Activated CD8-positive, alpha-beta T cell treated with anti-CD3 and anti-CD28 coated beads, Interleukin-2, amount 10 ng/mL, durations not matched to agents 7 days and 5 days (primary cell): ENCODE measurements at places on chromosomes 4 and X. TPM values are rescaled to one million over a fixed set of nuclear protein-coding genes. Genes with fewer than 3 reads are reported as not detected.
A peak's percentile ranks its signal among the peaks of the same experiment; 100 is the strongest.

DNA sequence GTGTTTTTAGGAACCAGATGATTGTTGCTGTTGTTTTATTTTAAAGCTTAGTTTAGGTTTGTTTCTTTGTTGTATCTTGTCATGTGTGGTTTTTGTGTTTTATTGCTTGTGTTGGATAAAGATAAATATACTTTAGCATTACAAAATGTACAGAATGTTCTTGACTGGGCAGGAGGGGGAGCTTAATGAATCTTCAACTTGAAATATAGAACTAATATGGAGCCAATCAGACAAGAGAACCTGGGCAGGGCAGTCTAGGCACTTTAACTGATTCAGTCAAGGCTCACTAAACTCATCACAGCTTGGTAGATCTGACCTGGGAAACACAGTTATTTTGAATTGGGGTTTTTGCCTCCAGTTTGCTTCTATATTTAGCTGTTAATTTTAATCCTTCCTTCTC, 304.2 kb downstream of the ARHGAP24 start:
- no peaks in the 10 kb centered on the region for H3K27me3 ChIP-seq
- DNase-seq = no peak
- H3K4me1 ChIP-seq = no peaks in the 10 kb centered on the region
- H3K4me3 ChIP-seq = no peak overlapping the region
- no peak overlapping the region for H3K27ac ChIP-seq

GRCh38 chr4:143054971-143055370, 129.7 kb upstream of the USP38 start:
- DNase-seq = no peak
- no peaks in the 10 kb centered on the region for H3K27me3 ChIP-seq
- H3K27ac ChIP-seq = no peak overlapping the region
- H3K4me3 ChIP-seq = no peak overlapping the region

Gene SPANXN3
- not detected for total RNA-seq

DNA sequence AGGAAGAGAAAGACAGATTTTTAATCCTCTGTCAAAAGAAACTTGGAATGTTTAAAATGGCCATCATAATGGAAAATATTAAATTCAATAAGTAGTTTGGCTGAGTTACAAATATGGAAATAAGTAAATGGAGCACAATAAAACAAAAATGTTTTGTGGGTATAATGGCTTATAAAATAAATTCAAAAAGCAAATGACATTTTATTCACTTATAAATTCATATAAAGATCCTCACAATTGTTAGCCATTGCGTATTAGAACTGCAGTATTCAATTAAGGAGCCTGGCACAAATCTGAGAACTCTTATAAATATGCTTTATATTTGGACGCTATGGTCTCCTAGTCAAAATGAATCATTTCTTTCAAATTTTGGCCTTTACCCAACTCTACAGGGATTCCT, 339.0 kb upstream of the PABPC4L start:
- no peaks in the 10 kb centered on the region for H3K36me3 ChIP-seq
- no peak for DNase-seq
- no peaks in the 10 kb centered on the region for H3K4me1 ChIP-seq
- no peak overlapping the region for H3K27ac ChIP-seq

DNA sequence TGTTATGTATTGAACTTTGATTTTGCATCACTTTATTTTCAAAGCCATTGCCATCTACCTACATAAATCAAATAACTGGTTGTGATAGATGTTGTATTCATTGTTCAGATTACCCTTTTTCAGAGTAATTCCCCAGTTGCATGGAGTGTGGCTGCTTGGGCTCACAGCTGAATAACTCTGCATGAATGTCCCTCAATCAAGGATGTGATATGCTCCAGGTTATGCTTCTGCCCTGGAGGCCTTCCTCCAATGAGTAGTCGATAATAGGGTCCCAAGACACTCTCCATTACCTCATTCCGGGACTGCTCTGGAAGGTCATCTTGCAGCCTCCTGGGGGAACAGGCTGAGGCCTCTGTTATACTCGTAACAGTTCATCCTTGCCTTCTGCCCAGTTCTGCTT, 251.8 kb downstream of the ADGRL3 start:
- no peak overlapping the region for H3K27ac ChIP-seq
- H3K4me3 ChIP-seq = no peak overlapping the region
- no peaks in the 10 kb centered on the region for H3K4me1 ChIP-seq
- no peak for DNase-seq
- H3K36me3 ChIP-seq = no peaks in the 10 kb centered on the region

Gene SSX2B
- total RNA-seq = not detected

DNA sequence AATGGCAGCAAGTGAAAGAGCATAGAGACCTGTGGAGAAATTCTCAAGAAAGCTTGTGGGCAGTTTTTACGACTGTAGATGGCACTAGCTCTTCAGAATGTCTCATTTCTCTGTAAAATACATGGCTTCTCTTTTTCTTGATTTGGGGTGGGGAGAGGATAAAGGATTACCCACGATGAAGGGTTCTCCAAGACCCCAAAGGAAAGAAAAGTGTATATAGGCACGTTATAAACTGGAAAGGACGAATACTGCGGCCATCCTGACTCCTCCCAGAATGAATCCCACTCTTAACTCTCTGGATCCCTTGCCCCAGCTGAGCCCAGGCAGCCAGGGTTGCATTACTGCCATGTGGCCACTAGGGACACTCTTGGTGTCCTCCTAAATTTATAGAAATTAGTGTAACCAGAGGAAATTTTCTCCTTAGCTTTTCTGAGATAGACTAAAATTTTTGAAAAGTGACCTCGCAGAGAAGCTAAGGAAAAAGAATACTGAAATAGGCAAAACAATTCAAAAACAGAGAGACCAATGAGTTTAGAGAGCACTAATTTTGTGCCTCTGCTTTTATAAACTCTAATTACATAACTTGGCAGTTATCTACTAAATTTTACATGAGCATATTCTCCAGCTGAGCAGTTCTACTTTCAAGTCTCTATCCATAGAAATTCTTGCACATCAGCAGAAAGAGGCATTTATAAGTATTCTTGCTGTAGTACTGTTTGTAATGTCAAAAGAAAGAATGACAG, 37.8 kb upstream of the PCDH19 start:
- H3K27me3 ChIP-seq = no peaks in the 10 kb centered on the region
- H3K36me3 ChIP-seq = no peaks in the 10 kb centered on the region
- H3K27ac ChIP-seq = no peak overlapping the region

Gene FHDC1
- 0.24 TPM for total RNA-seq

GRCh38 chrX:7146020-7146702, 1.4 kb upstream of the STS start:
- no peak for DNase-seq
- peaks cover 7% of the 10 kb centered on the region for H3K36me3 ChIP-seq
- H3K27me3 ChIP-seq = no peaks in the 10 kb centered on the region
- H3K4me1 ChIP-seq = peaks cover 24% of the 10 kb centered on the region

- H3K36me3 ChIP-seq = peaks cover 2% of the 10 kb centered on the region
- no peak for DNase-seq
- H3K4me1 ChIP-seq = peaks cover 39% of the 10 kb centered on the region
- peaks cover 23% of the 10 kb centered on the region for H3K27me3 ChIP-seq
Measured at GRCh38 chr4:78320349-78320935, 231.1 kb upstream of the ANXA3 start.

GRCh38 chrX:16750136-16750535, 30.7 kb downstream of the SYAP1 start:
- no peak for DNase-seq
- no peaks in the 10 kb centered on the region for H3K27me3 ChIP-seq
- H3K4me1 ChIP-seq = no peaks in the 10 kb centered on the region

DNA sequence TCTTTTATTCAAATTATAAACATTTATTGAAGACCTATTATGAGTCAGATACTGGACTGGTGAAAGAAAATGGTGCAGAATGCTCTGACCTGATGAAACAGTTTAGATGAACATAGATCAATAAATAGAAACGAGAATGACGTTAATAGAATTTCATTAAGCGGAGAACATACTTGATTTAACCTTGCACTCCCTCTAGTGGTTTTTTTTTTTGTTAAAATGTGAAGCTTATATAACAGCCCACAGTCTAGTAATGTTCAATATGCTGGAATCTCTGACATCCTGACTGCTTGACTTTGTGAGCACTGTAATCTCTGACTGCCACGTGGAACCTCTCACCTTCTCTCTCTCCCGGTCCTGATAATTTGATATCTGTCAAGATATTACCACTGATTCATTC, 32.3 kb downstream of the HDAC8 start:
- no peaks in the 10 kb centered on the region for H3K4me1 ChIP-seq
- no peak for DNase-seq
- H3K27me3 ChIP-seq = no peaks in the 10 kb centered on the region

GRCh38 chr4:86965019-86965976, 30.5 kb downstream of the AFF1 start:
- H3K36me3 ChIP-seq = no peaks in the 10 kb centered on the region
- H3K27me3 ChIP-seq = no peaks in the 10 kb centered on the region
- peaks cover 18% of the 10 kb centered on the region for H3K4me1 ChIP-seq
- no peak overlapping the region for H3K4me3 ChIP-seq
- DNase-seq = no peak

DNA sequence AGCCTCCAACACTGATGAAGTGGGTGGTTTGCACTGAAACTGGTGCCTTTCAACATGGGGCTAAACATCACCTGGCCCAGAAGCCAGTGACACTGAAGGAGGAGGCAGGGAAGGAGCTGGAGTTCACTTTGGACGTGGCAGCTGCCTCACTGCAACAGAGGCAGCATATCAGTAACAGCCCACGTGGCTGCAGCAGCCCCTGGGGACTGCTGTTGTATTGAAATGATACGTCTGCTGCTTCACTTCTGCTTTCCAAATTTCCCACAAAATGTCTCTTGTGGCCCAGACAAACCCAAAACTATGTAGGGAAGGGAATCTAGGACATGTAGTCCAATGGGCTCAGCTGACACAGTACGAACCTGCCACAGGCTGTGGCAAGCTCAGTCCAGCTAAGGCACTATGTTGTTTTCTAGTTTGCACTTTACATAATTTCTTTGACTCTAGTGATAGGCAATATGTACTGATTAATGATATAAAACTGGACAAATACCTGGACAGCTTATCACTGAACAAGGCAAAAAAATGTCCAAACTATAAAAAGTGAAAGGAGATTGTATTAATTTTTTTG, 84.7 kb upstream of the RAPGEF2 start:
- H3K36me3 ChIP-seq = no peaks in the 10 kb centered on the region
- H3K27me3 ChIP-seq = no peaks in the 10 kb centered on the region

Gene TENM3
- not detected for total RNA-seq

GRCh38 chr4:139015948-139016471, 429 bp downstream of the NOCT start:
- H3K27me3 ChIP-seq = no peaks in the 10 kb centered on the region
- H3K36me3 ChIP-seq = peaks cover 18% of the 10 kb centered on the region
- peak; percentile 61 for DNase-seq
- H3K4me3 ChIP-seq = peak overlapping the region; percentile 93

Gene CENPVL1
- total RNA-seq = not detected

- no peak for DNase-seq
- peaks cover 39% of the 10 kb centered on the region for H3K27me3 ChIP-seq
- H3K4me1 ChIP-seq = no peaks in the 10 kb centered on the region
- no peak overlapping the region for H3K4me3 ChIP-seq
- H3K36me3 ChIP-seq = no peaks in the 10 kb centered on the region
Measured at GRCh38 chr4:140450352-140450751, 22.9 kb upstream of the CLGN start.

Gene RBMX2
- 25.2 TPM for total RNA-seq

DNA sequence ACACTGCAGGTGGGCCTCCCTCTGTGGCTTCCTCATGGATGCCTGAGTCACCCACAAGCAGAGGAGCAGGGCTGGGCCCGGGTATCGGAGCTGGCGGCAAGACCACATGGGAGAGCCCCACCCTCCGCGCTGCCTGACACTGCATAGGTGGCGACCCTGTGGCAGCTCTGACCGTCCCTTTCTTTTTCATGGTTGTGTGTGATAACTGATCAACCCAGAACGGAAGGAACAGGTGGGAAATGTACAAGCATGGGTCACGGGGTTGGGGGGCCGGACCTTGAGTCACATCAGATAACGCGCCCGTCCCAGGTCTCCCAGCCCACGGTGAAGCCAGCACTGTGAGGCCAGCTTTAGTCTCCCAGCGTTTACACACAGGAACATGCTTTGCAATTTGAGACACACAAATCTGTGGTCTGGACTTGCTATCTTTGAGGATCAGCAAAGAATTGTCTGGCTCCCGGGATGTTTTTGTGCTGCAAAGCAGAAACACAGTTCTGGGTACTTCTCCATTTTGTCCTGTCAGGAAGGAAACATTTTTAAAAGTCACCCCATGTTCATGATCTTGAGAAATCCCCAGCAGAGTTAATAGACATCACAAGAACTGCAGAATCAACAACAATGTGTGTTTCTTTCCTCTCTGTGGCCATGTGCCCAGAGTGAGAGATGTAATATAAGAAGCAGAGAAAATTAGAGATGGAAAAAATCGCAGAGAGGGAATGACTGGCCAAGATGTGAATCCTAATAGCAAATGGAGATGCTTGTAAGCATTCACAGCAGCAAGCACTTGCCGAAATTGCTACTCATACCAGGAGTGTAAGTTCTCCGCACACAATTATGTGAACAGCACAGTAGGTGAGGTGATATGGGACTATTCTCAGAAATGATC, 70.1 kb upstream of the CBR4 start:
- H3K27me3 ChIP-seq = peaks cover 5% of the 10 kb centered on the region
- H3K36me3 ChIP-seq = no peaks in the 10 kb centered on the region
- DNase-seq = no peak
- H3K27ac ChIP-seq = no peak overlapping the region
- H3K4me1 ChIP-seq = peaks cover 13% of the 10 kb centered on the region

DNA sequence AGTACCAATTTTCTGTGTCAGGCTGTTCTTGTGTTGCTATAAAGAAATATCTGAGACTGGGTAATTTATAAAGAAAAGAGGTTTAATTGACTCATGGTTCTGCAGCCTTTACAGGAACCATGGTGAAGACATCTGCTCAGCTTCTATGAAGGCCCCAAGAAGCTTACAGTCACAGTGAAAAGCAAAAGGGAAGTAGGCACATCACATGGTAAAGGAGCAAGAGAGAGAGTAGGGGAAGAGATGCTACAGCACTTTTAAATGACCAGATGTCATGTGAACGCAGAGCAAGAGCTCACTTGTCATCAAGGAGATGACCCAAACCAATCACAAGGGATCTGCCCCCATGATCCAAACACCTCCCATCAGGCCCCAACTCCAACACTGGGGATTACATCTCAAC, 174.3 kb downstream of the ATP10D start:
- no peak for DNase-seq
- H3K27ac ChIP-seq = no peak overlapping the region
- H3K27me3 ChIP-seq = peaks cover 9% of the 10 kb centered on the region
- H3K4me3 ChIP-seq = no peak overlapping the region
- H3K36me3 ChIP-seq = no peaks in the 10 kb centered on the region
- H3K4me1 ChIP-seq = no peaks in the 10 kb centered on the region
